ENCODE measurements at places on chromosomes 1 and 21.

- DNase-seq = no peak
Measured at GRCh38 chr1:221810406-221810805, 68.5 kb upstream of the DUSP10 start.

- DNase-seq = no peak
Measured at GRCh38 chr1:87202922-87203655, 125.6 kb upstream of the LMO4 start.

- no peak for DNase-seq
Measured at GRCh38 chr1:170721621-170722020, 57.7 kb downstream of the PRRX1 start.

DNA sequence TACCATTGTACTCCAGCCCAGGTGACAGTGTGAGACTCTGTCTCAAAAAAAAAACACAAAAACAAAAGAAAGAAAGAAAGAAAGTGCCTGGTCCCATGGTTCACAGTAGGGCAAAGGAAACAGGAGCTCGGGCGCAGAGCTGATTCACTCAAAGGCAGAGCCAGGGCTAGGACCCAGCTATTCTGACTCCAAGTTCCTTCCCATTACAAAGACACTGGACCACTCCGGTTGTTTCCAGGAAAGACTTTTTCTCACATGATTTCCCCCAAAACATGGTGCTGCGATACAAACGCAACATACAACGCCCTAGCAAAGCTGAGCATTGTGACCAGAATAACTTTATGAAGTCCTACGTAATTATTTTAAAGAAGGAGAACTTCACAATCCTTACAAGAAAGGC lies 10.7 kb downstream of the ABCG1 start:
- no peak for DNase-seq
